ENCODE measurements at places on chromosomes 16 and 17.

GRCh38 chr17:76561799-76562268 is 22.0 kb downstream of the PRCD start:
- no peak for DNase-seq

GRCh38 chr16:81623365-81624102 is 155.6 kb upstream of the PLCG2 start:
- no peak for DNase-seq

DNA sequence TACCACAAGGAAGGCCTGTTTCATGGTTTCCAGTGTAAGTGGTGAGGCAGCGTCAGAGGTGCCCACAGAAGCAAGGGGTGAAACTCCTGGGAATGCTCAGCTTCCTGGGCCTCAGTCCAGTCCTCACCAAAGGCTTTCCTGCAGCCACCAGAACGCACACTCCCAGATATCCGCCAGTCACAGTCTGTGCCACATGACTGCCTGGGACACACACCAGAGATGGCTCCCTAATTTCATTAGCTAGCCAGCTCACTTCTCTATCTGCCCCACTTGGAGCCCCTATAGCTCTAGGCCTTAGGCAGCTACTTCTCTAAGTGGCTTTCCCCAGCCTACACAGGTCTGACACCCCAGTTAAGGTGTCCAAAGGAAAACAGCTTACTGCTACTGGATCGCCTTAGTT is 77.0 kb downstream of the CYTH1 start:
- no peak for DNase-seq

- no peak for DNase-seq
These were observed 209.1 kb downstream of the IRF8 start for GRCh38 chr16:86108062-86108461.

GRCh38 chr16:22255335-22255734 is 41.9 kb upstream of the POLR3E start:
- no peak for DNase-seq

- DNase-seq = no peak
These were observed 23.7 kb upstream of the MED9 start for GRCh38 chr17:17453088-17453487.

DNA sequence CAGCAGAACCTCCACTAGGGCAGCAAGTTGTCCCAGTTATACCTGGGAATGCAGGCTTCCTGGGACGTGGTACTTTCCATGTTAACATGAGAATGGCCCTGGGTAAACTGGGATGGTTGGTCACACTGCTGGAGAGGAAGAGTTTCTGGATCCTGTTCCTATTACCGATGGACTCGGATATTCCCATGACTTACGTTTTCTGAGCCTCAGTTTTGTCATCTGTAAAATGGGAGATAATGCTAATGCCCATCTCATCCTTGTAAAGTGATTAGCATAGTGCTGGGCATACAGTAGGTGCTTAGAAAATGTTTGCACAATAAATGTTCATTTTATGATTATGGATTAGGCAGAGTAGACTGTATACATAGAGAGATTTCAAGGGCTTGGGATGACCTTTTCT is 280.9 kb upstream of the EEF2KMT start:
- no peak for DNase-seq

DNA sequence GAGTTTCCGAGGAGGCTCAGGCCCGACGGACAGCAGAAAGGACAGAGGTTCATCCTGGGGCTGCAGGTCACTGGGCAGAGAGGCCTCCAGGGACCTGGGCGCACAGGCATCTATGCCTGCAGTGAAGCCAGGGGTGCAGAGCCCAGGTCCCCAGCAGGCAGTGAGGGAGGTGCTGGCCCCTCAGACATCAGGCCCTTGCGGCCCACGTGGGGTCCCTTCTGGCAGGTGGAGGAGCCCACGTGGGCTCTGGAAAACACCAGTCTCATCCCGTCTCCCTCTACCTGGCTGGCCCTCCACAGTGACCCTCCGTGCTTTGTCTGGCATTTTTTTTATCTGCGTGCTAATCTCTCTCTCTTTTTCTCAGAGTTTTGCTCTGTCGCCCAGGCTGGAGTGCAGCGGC is 36.5 kb downstream of the ENGASE start:
- no peak for DNase-seq
